Thymus (tissue), 14 donors: ENCODE measurements at places on chromosomes 13 and 19. TPM values are rescaled to one million over a fixed set of nuclear protein-coding genes. Genes with fewer than 3 reads are reported as not detected.

Gene IZUMO2
- not detected for total RNA-seq

Gene CYP4F2
- 0.09 TPM for total RNA-seq

Gene RYR1
- total RNA-seq, result 1.1 TPM

Gene CD37
- total RNA-seq, result 31.6 TPM

Gene NALCN
- total RNA-seq, result 0.28 TPM

Gene NOTCH3
- total RNA-seq, result 14.8 TPM

Gene ZNF573
- total RNA-seq, result 7.4 TPM

Gene SEMA6B
- total RNA-seq, result 0.85 TPM

Gene HRC
- 1.3 TPM for total RNA-seq

Gene CPAMD8
- 12.3 TPM for total RNA-seq

Gene PCDH20
- 1.2 TPM for total RNA-seq

Gene ZNF823
- total RNA-seq, result 8.6 TPM

Gene CDADC1
- total RNA-seq, result 4.9 TPM

Gene MATK
- 12.0 TPM for total RNA-seq

Gene MAMSTR
- 0.38 TPM for total RNA-seq

Gene SIGLEC12
- total RNA-seq, result 0.99 TPM

Gene HSPB6
- total RNA-seq, result 0.28 TPM
